ENCODE measurements at places on chromosomes 3 and 15. TPM values are rescaled to one million over a fixed set of nuclear protein-coding genes. Genes with fewer than 3 reads are reported as not detected.

Gene EBLN2
- not detected for polyA plus RNA-seq

Gene RASGRF1
- 9.4 TPM for polyA plus RNA-seq

Gene PDZRN3
- polyA plus RNA-seq = 14.2 TPM

Gene SNX33
- polyA plus RNA-seq = 4.3 TPM

Gene MPI
- 64.7 TPM for polyA plus RNA-seq

Gene SERPINI1
- polyA plus RNA-seq = 55.2 TPM

Gene SLC22A14
- polyA plus RNA-seq = not detected

Gene CCDC80
- polyA plus RNA-seq = 3.2 TPM

Gene CFAP100
- not detected for polyA plus RNA-seq

Gene ACAP2
- polyA plus RNA-seq = 8.6 TPM

Gene DMXL2
- polyA plus RNA-seq = 10.9 TPM

Gene NUP210
- 24.7 TPM for polyA plus RNA-seq

Gene METTL6
- 10.1 TPM for polyA plus RNA-seq

Gene LRRC3B
- 4.8 TPM for polyA plus RNA-seq

Gene RTP2
- polyA plus RNA-seq = not detected

Gene GOLGA8B
- 0.76 TPM for polyA plus RNA-seq

Gene ACSBG1
- 34.7 TPM for polyA plus RNA-seq
